T-helper 17 cell (primary cell): ENCODE measurements at places on chromosomes 5 and 9. TPM values are rescaled to one million over a fixed set of nuclear protein-coding genes. Genes with fewer than 3 reads are reported as not detected.

The TXNDC8 gene
- total RNA-seq: not detected

GRCh38 chr9:69178583-69179011, 4.5 kb downstream of the TJP2 start:
- no peaks in the 10 kb centered on the region for H3K27me3 ChIP-seq
- H3K27ac ChIP-seq: no peak overlapping the region
- peaks cover 48% of the 10 kb centered on the region for H3K4me1 ChIP-seq
- no peak overlapping the region for H3K4me3 ChIP-seq

GRCh38 chr9:20646656-20647055, 24.4 kb upstream of the MLLT3 start:
- peaks cover 7% of the 10 kb centered on the region for H3K4me1 ChIP-seq
- H3K36me3 ChIP-seq: no peaks in the 10 kb centered on the region
- no peak overlapping the region for H3K4me3 ChIP-seq
- H3K27me3 ChIP-seq: peaks cover 17% of the 10 kb centered on the region
- no peak overlapping the region for H3K27ac ChIP-seq
- no peak for DNase-seq

- peaks cover 7% of the 10 kb centered on the region for H3K36me3 ChIP-seq
- no peak for DNase-seq
- H3K27me3 ChIP-seq: peaks cover 89% of the 10 kb centered on the region
- H3K27ac ChIP-seq: no peak overlapping the region
- H3K4me3 ChIP-seq: peak overlapping the region; percentile 60
- H3K4me1 ChIP-seq: peaks cover 9% of the 10 kb centered on the region
Measured at GRCh38 chr9:124040935-124041816, 29.6 kb downstream of the LHX2 start.

GRCh38 chr9:92696619-92697018, 26.7 kb upstream of the IPPK start:
- DNase-seq: no peak
- H3K36me3 ChIP-seq: no peaks in the 10 kb centered on the region
- H3K27ac ChIP-seq: no peak overlapping the region
- H3K4me3 ChIP-seq: no peak overlapping the region
